ENCODE measurements at places on chromosomes 12 and 14.
A peak's percentile ranks its signal among the peaks of the same experiment; 100 is the strongest.

DNA sequence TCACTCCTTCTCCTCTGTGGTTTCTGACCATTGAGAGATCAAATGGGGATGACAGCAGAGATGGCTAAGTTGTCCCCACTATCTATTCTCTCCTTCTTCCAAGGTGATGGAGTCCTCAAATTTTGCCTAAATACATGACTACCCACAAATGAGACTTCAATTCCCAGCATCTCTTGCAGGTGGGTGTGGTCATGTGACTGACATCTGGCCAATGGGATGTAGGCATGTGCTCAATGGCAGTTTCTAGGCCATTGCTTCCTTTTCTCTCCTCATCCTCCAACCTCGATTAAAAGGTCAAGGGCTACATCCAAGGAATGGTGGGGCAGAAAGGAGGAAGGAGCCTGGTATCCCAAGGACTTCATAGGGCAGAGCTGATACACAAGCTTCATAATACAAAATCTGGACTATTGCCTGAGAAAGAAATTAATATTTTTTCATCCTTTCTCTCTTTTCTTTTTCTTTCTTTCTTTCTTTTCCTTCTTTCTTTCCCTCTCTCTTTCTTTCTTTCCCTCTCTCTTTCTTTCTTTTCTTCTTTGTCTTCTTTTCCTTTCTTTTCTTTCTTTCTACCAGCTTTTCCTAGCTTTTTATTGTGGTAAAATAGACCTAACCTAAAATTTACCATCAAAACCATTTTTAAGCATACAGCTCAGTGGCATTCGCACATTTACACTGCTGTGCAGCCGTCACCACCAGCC lies 100.9 kb upstream of the PRB2 start:
- DNase-seq = peak; percentile 40
- H3K36me3 ChIP-seq = no peaks in the 10 kb centered on the region
- no peaks in the 10 kb centered on the region for H3K4me1 ChIP-seq
- H3K4me3 ChIP-seq = no peak overlapping the region
- H3K27ac ChIP-seq = no peak overlapping the region

DNA sequence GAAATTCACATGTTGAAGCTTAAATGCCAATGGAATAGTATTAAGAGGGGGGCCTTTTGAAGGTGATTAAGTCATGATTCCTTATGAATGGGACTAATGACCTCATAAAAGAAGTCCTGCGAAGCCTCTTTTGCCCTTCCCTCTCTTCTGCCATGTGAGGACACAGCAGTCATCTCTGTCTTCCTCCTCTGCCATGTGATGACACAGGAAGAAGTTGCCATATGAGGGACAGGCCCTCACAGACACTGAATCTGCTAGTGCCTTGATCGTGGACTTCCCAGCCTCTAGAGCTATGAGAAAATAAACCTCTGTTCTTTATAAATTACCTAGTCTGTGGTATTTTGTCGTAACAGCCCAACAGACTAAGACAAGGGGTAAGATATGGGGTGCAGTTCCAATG lies 100.7 kb downstream of the VCPKMT start:
- H3K36me3 ChIP-seq = no peaks in the 10 kb centered on the region
- H3K4me1 ChIP-seq = no peaks in the 10 kb centered on the region
- H3K4me3 ChIP-seq = no peak overlapping the region

- no peak for DNase-seq
- H3K27ac ChIP-seq = no peak overlapping the region
- peaks cover 2% of the 10 kb centered on the region for H3K4me1 ChIP-seq
- H3K36me3 ChIP-seq = no peaks in the 10 kb centered on the region
Observed at GRCh38 chr12:24591079-24591626, 357.7 kb downstream of the BCAT1 start.

- no peaks in the 10 kb centered on the region for H3K4me1 ChIP-seq
- H3K27ac ChIP-seq = no peak overlapping the region
Observed at GRCh38 chr12:52371716-52372115, 4.4 kb upstream of the KRT85 start.

DNA sequence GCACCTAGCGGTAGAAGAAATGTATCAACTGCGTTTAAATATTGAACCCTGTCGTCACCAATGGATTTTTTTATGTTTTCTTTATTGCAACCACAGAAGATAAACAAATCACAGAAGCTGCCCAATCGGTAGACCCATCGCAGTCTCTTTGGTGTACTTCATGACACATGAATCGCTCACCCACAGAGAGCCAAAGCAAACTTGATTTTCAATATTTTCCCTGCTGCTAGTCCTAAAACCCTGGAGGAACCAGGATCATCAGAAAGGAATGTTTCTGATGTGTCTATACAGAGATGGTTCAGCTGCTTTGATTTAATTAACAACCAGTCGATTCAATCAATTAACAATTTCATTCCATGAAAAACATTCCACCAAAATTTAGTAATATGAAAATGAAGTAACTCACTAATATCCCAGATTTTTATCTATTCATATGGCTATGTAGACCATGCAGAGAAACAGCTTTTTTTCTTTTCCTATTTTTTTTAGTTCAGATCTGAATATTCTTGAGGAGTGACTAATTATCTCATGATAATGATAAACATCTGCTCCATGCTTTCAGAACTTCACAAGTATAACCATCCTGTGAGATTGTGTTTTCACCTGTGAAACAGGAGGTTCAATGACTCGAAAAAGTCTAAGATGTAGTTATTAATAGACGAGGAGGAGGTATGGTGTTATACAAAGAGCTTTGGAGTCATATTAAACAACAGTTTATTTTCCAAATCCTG lies 46.1 kb downstream of the DIO2 start:
- H3K4me3 ChIP-seq = no peak overlapping the region
- H3K36me3 ChIP-seq = no peaks in the 10 kb centered on the region
- H3K27ac ChIP-seq = no peak overlapping the region
- no peaks in the 10 kb centered on the region for H3K4me1 ChIP-seq
- DNase-seq = no peak

DNA sequence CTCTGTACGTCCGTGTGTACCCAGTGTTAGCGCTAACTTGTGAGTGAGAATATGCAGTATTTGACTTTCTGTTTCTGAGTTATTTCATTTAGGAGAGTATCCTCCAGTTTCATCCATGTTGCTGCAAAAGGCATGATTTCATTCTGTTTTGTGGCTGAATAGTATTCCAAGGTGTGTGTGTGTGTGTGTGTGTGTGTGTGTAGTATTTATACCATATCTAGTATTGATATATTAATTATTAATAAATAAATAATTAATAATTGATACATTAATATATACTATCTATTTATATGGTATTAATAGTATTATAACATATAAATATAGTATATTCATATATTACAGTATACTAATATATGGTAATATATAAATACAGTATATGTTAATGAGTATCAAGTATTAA lies 101.8 kb upstream of the CCND2 start:
- peaks cover 2% of the 10 kb centered on the region for H3K4me1 ChIP-seq
- no peak overlapping the region for H3K4me3 ChIP-seq
- DNase-seq = no peak
- no peaks in the 10 kb centered on the region for H3K36me3 ChIP-seq
- H3K27me3 ChIP-seq = no peaks in the 10 kb centered on the region

DNA sequence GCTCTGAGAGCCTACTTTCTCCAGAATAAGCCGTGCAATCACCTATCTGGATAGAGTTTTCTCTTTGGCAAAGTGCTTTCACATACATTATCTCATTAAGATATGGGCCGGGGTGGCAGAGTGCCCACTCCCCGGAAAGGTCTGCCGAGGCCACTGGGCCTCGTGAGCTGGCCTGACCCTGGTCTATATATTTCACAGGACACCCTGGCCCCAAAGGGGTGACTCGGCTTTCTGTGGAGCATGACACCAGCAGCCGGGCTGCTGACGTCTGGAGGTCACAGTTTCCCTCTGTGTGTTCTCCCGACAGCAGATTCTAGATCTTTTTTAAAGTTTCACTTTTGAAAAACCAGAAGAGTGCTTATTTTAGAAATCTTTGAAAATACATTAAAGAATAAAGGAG lies 27.9 kb upstream of the ATP2A2 start:
- H3K27ac ChIP-seq = no peak overlapping the region
- H3K4me1 ChIP-seq = no peaks in the 10 kb centered on the region
- no peaks in the 10 kb centered on the region for H3K27me3 ChIP-seq
- no peaks in the 10 kb centered on the region for H3K36me3 ChIP-seq
- peak; percentile 26 for DNase-seq
- H3K4me3 ChIP-seq = no peak overlapping the region

DNA sequence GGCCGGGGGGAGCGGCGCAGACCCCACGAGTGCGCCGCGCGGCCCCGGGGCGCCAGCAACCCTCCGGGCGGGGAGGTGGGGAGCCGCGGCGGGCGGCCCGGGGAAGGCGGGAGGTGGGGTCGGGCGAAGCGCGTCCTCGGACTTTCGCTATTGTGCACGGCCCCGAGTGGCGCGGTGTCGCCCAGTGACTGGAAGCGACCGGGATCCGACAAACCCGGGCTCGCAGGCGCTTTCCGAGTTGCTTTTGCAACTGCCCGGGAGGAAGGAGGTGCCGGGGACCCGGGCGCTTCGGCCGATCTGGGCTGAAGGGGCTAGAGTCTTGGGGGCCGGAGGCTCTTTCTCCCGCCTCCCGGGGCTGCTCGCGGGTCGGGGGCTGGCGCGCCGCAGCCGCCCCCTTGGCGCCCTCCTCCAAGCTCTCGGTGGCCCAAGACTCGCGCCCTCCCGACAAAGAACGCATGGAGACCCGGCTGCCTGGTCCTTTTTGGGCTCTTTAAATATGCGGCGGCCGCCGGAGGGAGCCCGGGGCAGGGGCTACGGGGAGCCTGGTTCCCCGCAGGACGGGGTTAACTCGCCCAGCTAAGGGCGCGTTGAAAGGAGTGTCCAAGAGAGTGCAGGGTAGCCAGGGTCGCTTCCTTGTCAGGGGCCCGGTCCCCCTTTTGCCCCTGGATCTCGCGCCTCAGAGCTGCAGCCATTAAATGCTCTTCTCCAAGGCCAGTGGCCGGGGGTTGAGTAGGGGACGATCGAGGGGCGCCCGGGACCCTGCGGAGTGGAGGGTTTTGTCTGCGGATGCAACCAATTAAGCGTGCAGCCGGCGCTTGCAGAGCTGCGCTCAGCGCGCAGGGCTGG lies 1.4 kb downstream of the HMGA2 start:
- no peaks in the 10 kb centered on the region for H3K4me1 ChIP-seq
- H3K27me3 ChIP-seq = no peaks in the 10 kb centered on the region
- H3K36me3 ChIP-seq = peaks cover 8% of the 10 kb centered on the region
- peak overlapping the region; percentile 91 for H3K4me3 ChIP-seq
- DNase-seq = peak; percentile 58

- no peak overlapping the region for H3K27ac ChIP-seq
- no peak for DNase-seq
- H3K4me3 ChIP-seq = no peak overlapping the region
- peaks cover 3% of the 10 kb centered on the region for H3K36me3 ChIP-seq
- no peaks in the 10 kb centered on the region for H3K27me3 ChIP-seq
- no peaks in the 10 kb centered on the region for H3K4me1 ChIP-seq
Observed at GRCh38 chr12:30345744-30346471, 349.8 kb downstream of the IPO8 start.

GRCh38 chr14:50067723-50068495 lies 48.5 kb downstream of the VCPKMT start:
- H3K27ac ChIP-seq = no peak overlapping the region
- 0 out of 2 replicates have a peak, but pooled peaks cover 2% of the 10 kb centered on the region for H3K4me1 ChIP-seq
- DNase-seq = no peak

GRCh38 chr12:132021031-132021871 lies 71.5 kb downstream of the EP400 start:
- H3K27ac ChIP-seq = no peak overlapping the region
- no peaks in the 10 kb centered on the region for H3K27me3 ChIP-seq
- no peak overlapping the region for H3K4me3 ChIP-seq
- DNase-seq = no peak
- H3K36me3 ChIP-seq = peaks cover 81% of the 10 kb centered on the region
- H3K4me1 ChIP-seq = no peaks in the 10 kb centered on the region

DNA sequence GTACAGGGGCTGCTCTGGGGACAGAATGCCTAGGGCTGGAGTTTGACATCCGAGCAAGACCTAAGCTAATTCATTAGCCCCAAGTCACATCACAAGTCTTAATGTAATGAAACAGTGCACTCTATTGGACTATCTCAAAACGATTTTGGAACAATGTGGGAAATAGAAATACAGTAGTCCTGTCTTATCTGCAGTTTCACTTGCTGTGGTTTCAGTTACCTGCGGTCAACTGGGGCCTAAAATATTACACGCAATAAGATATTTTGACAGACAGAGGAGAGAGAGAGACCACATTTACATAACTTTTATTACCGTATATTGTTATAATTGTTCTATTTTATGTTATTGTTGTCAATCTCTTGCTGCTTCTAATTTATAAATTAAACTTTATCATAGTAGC lies 21.1 kb downstream of the MOAP1 start:
- H3K4me1 ChIP-seq = no peaks in the 10 kb centered on the region
- DNase-seq = no peak
- no peaks in the 10 kb centered on the region for H3K27me3 ChIP-seq
- H3K36me3 ChIP-seq = no peaks in the 10 kb centered on the region
- H3K4me3 ChIP-seq = no peak overlapping the region
- no peak overlapping the region for H3K27ac ChIP-seq

DNA sequence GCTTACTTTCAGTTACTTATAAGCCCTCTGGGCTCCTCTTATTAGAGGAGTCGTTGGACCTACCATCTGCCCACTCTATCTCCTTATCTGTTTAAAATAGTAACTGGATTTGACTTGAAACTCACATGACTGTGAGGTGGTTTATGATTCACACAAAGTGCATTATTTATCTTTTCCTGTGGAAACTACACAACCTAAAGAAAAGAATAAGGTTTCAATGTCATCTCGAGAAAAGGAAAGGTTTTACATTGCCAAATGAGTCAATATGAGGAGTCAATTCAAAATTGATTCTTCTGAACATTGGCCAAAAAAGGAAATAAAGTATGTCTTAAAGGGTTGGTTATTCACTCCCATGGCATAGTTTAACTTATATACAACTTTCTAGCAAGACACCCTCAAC lies 225.0 kb upstream of the G2E3 start:
- no peaks in the 10 kb centered on the region for H3K4me1 ChIP-seq
- no peak overlapping the region for H3K27ac ChIP-seq
- H3K36me3 ChIP-seq = no peaks in the 10 kb centered on the region
- no peak overlapping the region for H3K4me3 ChIP-seq

GRCh38 chr12:26971963-26972362 lies 33.7 kb downstream of the FGFR1OP2 start:
- peaks cover 50% of the 10 kb centered on the region for H3K36me3 ChIP-seq
- H3K4me3 ChIP-seq = no peak overlapping the region
- H3K27ac ChIP-seq = no peak overlapping the region
- DNase-seq = no peak

- no peaks in the 10 kb centered on the region for H3K27me3 ChIP-seq
- no peaks in the 10 kb centered on the region for H3K36me3 ChIP-seq
- H3K27ac ChIP-seq = no peak overlapping the region
- H3K4me1 ChIP-seq = no peaks in the 10 kb centered on the region
- H3K4me3 ChIP-seq = no peak overlapping the region
Observed at GRCh38 chr14:54718046-54718445, 151.1 kb downstream of the SAMD4A start.

- no peak overlapping the region for H3K4me3 ChIP-seq
- DNase-seq = no peak
- H3K27me3 ChIP-seq = no peaks in the 10 kb centered on the region
- no peak overlapping the region for H3K27ac ChIP-seq
Observed at GRCh38 chr14:88879022-88879421, 54.6 kb downstream of the TTC8 start.

All from H9 (cell line).